Eye (tissue), 1 donor: ENCODE measurements at places on chromosomes 7 and 10.

DNA sequence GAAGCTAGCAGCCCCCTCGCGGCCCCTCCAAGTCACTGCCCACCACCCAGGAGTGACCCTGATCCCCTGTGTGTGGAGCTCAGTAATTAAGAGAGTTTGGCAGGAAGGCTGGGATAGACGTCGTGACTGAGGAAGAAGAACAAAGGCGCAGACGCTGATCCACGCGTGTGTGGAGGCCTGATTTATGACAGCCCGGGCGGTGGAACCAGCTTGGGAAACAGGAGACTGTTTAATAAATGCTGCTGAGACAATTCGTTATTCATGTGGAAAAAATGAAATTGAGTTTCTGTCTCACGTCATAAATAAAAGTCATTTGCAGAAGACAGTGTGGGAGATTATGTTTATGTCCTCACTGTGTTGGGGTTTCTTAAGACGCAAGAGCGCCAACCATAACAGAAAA, 130.8 kb downstream of the ELFN1 start:
- DNase-seq = no peak

- no peak for DNase-seq
These were observed 51.3 kb upstream of the PRKAR1B start for GRCh38 chr7:778271-778967.

GRCh38 chr10:114045136-114046086, 1.7 kb downstream of the ADRB1 start:
- peak; percentile 66 for DNase-seq

DNA sequence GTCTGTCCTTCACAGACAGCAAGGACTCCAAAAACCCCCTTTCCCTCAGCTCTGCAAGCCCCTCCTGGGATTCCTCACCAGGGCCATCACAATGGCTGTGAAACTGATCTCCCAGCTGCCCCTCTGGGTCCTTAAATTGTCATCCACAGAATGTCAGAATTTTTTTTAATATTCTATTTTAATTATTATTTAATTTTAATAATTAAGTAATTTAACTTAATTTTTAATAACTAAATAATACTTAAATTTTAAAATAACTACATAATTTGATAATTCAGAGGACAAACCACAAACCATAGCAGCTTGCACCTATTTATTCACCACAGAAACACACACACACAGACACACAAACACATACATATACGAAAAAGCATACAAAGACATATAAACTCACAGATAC, 565.8 kb upstream of the COBL start:
- no peak for DNase-seq

DNA sequence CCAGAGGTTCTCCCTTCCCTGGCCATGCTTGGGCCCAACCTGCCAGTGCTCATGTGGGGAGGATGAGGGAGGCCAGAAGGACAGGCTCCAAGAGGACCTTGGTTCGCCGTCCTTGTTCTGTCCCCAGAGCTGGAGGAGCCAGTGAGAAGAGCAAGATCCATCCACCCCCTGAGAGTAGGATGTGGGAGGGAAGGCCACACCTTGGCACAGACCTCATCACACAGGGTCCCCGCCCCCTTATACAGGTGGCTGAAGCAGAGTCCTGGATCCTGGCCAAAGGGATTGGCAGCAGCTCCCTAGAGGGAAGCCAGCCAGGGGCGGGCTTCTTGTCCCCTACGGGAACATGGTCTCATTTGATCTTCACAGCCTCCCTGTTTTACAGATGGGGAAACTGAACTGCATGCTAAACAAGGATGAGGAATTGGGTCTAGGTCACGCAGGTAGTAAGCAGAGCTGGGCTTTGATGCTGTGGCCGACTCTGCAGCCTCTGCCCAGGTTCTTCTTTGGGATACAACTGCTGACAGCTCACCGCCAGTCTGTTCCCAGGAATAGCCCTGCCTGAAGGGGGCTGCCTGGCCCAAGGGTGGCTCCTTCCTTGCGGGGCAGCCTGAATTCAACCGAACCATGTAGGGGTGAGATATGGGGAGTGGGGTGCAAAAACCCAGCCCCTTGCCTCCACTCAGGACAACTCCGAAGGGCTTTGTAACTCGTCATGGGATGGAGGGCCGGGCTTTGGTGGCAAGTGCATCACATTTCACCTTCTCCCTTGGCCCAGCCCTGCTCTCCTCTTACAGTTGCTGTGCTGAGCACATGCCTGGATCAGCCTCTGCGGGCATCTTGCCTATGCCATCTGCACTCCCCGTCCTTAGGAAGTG, 62.2 kb upstream of the KDM7A start:
- no peak for DNase-seq

DNA sequence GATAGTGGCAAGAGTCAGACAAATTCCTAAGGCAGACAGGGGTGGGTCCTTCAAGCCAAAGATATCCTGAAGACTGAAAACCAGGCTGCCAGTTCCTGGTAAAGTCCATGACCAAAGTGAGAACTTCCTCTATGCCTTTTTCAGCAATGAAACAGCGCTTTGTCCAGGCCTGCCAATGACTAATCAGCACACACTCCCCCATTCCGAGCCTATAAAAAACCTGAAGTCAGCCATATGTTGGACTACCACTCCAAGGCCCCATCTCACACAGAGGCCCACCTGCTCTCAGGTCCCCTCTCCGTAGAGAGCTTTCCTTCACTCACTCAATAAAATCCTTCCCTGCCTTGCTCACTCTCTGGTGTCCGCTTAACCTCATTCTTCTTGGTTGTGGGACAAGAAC, 402.2 kb downstream of the ANKRD7 start:
- DNase-seq = no peak

DNA sequence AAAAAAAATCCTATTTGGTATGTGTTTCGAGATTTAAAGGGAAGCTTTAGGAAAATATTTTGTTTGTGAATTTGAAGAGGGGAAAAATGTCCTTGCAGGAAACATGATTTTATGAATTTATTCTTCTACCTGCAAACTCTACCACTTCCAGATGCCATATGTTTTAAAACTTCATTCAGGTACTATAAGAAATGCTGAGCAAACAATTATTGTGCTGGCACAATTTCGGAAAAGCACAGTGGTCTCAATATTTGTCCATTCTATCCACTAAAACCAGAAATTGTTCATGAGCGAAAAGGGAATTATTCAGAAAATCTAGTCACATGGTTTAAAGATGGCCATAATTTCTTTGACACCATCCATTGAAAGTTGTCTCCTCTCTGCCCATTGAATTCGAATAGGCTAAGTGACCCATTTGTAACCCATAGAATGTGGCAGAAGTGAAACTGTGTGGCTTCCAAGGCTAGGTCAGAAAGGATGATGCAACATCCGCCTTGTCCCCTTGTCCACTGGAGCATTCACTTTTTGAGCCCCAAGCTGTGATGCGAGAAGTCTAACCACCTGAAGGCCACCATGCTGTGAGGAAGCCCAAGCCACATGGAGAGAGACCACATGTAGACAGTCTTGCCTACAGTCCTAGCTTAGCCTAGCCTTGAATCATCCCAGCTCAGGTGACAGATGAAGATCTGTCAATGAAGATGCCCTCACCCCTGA, 189.8 kb upstream of the PRKCQ start:
- no peak for DNase-seq

DNA sequence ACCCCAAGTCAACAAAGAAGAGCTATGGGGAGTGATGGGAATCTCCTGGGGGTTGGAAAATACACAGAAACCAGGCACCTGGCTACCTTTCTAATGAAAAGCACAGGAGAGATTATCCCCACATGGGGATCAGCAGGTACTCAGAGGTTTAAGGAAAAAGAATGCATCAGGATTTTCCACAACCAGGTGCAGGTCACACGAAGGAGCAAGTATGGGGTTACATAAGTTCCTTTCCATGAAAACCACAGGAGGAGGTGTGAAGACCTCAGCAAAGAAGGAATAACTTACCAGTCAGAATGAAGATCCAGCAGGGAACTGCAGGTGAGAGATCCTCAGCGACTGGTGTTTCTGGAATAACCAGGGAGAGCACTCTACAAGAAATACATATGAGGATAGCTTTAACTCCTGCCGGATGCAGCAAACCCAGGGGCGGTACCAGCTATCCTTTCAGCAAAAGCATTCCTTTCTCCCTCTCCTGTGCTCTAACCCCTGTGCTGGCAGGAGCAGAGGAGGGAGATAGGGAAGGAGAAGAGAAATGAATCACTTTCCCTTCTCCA, 116.7 kb upstream of the TMEM106B start:
- no peak for DNase-seq

- DNase-seq = no peak
These were observed 18.1 kb upstream of the UBE2H start for GRCh38 chr7:129970816-129971215.

GRCh38 chr10:96831200-96831866, 765 bp upstream of the LCOR start:
- no peak for DNase-seq

DNA sequence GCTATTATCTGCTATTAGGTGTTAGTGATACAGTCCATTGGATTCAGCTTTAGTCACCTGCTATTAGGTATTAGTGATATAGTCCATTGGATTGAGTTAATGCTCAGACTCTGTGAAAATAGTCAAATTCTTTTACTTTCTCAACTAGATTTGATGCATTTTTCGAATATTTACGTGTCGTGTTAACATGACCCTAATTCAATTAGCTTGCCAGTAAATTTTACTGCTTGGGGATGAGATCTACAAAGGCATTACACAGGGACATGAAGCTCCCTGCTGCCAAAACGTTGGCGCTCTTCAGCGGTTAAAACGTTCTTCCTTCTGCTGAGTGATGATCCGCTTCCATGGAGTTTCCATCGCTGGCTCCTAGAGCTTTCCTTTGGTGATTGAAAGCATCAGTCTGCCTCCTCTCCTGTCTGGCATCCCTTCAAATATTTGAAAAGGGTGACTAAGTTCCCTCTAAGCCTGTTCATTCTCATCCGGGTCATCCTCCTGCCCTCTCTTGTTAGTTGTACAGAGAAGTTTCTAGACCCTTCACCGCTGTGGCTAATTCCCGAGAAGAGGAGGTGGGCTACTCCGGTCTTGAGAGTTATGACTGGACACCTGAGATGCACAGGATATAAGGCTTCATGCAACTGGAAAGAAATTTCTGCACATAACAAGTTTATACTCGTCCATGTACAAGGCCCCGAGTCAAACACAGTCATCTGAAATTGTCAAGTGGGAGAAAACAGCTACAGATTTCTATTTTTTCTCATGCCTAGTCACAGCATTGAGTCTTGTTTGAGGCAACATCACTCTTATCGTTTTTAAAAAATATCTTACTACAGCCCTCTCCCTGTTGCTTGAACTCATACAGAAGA, 254.0 kb downstream of the KLF6 start:
- DNase-seq = no peak

DNA sequence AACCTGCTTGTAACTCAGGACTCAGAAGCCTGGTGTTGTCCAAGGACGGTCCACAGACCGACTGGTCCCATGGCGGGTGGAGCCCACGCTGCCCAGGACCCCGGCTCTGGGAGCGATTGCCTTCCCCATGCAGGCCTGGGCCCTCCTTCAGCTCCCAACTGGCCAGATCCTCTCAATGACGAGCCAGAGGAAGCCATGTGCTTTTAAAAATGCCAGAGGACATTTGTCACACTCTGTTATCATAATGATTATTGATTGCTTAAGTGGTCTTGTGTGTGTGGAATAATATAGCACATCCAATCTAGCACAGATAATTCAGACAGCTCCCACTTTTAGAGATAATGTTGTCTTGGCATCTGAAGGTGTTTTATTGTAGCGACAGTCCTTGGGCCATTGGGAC, 22.6 kb upstream of the OGDHL start:
- peak; percentile 54 for DNase-seq

DNA sequence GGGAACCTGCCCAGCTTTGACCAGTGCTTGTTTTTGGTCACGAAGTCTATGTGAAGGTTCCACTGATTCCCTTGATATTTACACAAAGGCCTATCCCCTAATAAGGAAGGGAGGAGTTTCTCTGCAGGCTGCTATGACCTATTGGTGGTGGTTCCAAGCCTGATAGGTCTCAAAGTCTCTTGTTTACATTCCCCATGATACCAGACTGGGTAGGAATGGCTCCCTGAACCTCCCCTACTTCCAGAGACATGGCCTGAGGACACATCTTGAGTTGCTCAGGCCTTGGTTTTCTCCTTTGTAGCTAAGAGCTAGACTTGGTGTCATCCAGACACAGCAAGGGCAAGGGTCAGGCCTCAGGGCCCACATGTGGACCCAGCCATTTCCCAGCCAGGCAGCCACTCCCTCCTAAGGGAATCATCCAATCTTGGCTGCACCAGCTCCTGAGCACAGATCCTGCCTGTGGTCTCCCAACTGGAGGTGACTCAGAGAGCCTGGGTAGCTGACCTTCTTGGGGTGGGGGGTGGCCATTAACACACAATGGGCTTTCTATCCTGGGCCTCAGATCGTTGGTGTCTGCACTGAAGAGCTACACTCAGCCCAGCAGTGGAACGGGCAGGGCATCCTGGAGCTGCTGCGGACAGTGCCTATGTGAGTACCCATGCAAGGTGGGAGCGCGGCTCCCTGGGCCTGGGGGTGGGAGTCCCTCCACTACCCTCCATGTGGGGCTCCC, 51.0 kb upstream of the TRIM8 start:
- DNase-seq = no peak

DNA sequence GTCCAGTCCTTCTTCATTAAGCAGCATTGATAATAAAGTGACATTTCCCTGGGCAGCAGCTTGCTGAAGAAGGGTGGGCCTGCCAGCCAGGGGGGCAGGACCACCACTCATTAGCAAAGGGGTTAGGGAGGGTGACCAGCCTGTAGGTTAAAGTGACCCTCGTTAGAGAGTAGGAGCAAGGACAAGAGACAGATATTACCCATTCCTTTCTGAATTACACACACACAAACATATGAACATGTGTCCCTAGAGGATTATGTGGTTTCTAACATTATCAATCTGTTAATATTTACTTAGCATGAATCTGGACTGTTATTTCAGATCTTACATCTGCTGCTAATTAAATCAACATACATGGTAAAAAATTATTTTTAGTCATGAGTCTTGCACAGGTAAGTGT, 88.9 kb downstream of the CTTNBP2 start:
- no peak for DNase-seq

- DNase-seq = no peak
These were observed 453.3 kb downstream of the DGKB start for GRCh38 chr7:14449291-14449690.

- DNase-seq = no peak
These were observed 43.0 kb upstream of the CDK1 start for GRCh38 chr10:60735244-60735643.

DNA sequence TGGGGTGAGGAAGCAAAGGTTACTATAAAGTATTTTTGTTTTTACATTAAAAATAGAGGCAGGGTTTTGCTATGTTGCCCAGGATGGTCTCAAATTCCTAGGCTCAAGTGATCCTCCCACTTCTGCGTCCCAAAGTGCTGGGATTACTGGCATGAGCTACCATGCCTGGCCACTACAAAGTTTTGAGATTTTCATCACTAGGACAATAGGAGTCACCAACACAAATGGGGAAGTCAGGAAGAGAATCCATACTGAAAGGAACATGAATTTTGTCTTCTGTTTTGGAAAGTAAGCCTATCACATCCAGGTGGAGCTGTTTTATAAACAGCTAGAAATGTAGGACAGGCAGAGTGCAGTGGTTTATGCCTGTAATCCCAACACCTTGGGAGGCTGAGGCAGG, 20.0 kb upstream of the CAPZA2 start:
- DNase-seq = no peak

- DNase-seq = no peak
These were observed 87.2 kb upstream of the PFKP start for GRCh38 chr10:2980116-2980515.
